Liver (tissue), 10 donors: ENCODE measurements at places on chromosomes 2 and 18. TPM values are rescaled to one million over a fixed set of nuclear protein-coding genes. Genes with fewer than 3 reads are reported as not detected.

DNA sequence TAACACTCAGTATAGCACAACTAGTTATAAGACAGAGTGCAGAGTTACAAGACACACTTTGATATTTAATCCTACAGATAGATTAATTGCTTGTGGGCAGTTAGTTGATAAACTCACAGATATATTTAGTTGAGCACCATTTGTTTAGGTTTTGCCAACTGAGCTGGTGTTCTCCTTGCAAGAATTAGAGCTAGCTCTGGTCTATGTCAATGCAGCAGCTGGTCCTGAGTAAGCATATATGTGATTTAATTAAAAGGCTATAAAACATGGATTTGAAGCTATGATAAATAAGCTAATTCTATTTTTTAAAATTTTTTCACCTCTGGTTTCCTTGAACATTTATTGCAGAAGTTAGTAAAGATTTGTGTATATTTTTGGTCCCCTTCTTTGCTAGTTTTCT is 35.6 kb downstream of the GPD2 start:
- no peaks in the 10 kb centered on the region for H3K4me1 ChIP-seq
- DNase-seq = no peak
- no peaks in the 10 kb centered on the region for H3K36me3 ChIP-seq
- H3K27me3 ChIP-seq = no peaks in the 10 kb centered on the region
- no peak overlapping the region for H3K27ac ChIP-seq
- no peak overlapping the region for H3K4me3 ChIP-seq

GRCh38 chr18:74402806-74403433 is 54.2 kb downstream of the DIPK1C start:
- no peak overlapping the region for H3K4me3 ChIP-seq
- no peak for DNase-seq
- H3K36me3 ChIP-seq = no peaks in the 10 kb centered on the region
- H3K4me1 ChIP-seq = no peaks in the 10 kb centered on the region
- H3K27ac ChIP-seq = no peak overlapping the region

DNA sequence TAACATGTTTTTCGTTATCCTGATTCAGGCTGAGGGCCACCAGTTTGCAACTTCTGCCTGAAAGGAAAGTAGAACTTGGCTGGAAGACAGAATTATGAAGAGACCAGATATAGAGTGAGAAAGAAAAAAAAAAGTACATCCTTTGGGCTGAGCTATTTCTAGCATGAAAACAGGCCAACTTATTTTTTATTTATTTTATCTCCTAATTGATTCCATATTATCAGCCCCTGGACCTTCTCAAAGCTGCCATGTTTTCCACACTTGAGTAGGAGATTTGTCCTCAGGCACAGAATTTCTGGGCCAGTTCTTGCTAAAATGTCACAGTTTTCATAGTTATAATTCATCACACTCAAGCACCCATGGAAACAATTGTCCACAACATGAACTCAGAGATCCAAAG is 586.8 kb upstream of the CNTNAP5 start:
- no peaks in the 10 kb centered on the region for H3K4me1 ChIP-seq
- H3K4me3 ChIP-seq = no peak overlapping the region
- H3K36me3 ChIP-seq = no peaks in the 10 kb centered on the region
- no peak for DNase-seq
- no peak overlapping the region for H3K27ac ChIP-seq

Gene RAD51AP2
- polyA plus RNA-seq = 0.02 TPM

Gene RABL2A
- polyA plus RNA-seq = 4.2 TPM

Gene SPR
- polyA plus RNA-seq = 49.9 TPM
